Activated CD4-positive, alpha-beta T cell treated with anti-CD3 and anti-CD28 coated beads, Interleukin-2, amount 50 U/mL, for 24 hours (primary cell): ENCODE measurements at places on chromosomes 3 and 15.

- no peak for DNase-seq
These were observed 39.4 kb downstream of the KAT2B start for GRCh38 chr3:20079621-20080020.

GRCh38 chr15:67547836-67548235 is 5.3 kb downstream of the MAP2K5 start:
- DNase-seq, result no peak

DNA sequence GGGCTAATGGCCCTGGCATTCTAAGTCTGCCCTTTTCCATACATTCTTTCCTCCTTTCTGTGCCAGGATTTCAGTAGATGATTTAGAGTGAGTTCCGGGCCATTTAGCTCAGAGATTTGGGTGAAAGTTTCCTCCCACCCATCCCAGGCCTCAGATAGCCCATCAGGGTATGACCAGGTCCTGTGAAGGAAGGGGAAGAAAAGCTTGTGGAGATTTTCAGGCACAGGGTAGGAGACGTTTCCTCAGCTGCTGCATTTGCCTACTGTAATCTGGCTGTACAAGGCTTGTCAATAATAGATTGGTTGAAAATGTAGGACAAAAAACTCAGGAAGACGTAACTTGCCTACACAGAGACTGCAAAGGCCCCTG is 63.2 kb upstream of the BCL6 start:
- DNase-seq, result no peak

- no peak for DNase-seq
These were observed 74.7 kb downstream of the ZNF148 start for GRCh38 chr3:125300416-125300815.

DNA sequence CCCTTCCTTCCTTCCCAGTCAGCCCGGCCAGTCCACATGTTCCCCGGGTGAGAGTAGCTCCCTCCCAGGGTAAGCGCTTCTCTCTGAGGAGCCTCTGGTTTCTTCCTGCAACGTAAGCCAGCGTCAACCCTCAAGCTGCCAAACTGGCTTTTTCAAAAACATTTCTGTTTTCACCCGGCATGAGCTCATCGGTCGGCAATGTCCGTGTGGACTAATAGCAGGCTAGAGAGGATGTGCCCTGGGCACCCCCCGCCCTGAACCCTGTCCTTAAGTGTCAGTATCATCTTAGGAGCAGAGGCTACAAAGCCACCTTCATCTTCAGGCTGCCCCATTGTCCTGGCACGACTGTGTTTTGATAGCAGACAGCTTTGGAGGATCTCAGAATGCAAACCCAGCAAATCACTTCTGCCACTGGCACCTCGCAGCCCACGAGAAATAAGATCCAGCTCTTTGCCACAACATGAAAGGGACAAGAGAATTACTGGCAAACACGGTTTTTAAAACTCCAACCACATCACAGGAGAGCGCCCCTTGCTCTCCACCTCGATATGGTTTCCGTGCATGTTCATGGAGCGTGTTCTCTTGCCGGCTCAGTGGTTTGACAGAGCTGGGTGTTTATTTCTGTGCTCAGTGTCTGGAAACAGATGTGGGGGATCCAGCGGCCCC is 9.9 kb downstream of the ALDH1A3 start:
- no peak for DNase-seq

GRCh38 chr3:153084431-153084830 is 77.6 kb upstream of the RAP2B start:
- no peak for DNase-seq

GRCh38 chr3:9565316-9565715 is 11.7 kb upstream of the LHFPL4 start:
- DNase-seq, result no peak

DNA sequence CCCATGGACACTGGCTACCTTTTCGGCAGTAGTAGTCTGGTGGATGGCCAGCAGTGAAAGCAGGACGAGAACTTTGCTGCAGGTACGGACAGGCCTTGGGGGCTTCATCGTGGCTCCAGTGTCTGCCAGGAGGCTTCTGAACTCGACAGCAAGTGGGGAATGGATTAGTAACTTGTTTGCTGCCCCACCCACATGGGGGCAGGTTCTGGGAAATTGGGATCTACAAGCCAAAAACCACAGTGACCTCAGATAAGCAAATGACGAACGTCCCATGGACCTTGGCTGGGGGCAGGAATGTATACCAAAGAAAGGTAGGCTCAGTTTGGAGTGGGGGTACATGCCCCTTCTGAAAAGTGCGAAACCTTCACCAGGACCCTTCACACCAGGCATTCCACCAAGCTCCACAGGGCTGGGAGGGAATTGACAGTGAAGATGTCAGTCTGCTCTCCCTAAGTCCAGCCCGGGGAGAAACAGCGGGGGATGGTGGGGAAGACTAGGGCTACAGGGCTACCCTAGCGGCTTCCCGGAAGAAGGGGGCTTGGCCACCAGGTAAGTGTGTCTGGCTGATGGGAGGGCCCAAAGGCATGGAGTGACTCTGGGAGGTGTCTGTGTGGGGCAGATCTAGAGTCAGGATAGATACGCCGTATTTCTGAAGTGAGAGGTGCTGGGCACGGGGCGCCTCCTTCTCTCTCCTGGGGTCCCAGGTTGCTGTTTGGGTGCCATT is at the start of gene ITIH4:
ITIH4 (minus strand) TSS at position 138 of the 724 bp plus-strand sequence; CDS start at position 108, 30 bp downstream.
- no peak for DNase-seq

DNA sequence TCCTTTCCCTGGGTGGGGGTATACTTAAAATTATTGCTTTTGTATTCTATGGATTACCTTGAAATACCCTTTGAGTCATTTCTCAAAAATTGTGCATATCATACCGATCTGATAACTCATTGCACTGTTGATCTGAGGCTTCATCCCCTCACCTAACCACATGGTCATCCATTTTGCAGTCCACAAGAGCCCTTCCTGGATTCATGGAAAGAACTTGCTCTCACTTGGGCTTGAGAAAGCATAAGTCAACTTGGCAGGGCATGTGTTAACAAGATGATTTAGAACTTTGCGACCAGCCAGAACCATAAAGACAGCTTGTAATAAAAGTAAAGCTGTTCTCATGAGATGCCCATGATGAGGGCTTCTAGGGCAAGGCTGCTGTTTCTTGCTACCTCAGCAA is 22.2 kb downstream of the MME start:
- no peak for DNase-seq

- DNase-seq, result no peak
These were observed 13.6 kb upstream of the RNU6-1 start for GRCh38 chr15:67853454-67853853.

GRCh38 chr3:150411546-150411945 is 3.4 kb downstream of the TSC22D2 start:
- DNase-seq, result no peak

GRCh38 chr3:12972781-12973702 is 100.2 kb downstream of the IQSEC1 start:
- DNase-seq, result no peak

DNA sequence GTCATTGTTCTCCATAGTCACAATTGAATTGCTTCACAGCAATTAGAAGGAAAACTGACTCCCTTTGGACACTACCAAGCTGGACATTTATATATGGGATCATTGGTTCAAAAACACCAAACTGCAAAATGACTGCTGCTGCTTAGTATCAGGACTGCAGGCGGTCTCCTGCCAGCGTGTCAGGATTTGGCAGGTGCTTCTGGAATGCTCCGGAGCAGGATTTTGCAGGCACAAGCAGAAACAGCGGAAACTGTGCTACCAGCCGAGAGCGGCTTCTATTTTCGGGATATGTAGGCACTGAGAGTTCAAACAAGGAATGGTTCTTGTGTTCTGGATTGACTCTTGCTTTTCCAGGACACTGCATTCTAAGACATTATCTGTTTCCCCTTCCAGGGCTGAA is 95.5 kb downstream of the SSR3 start:
- DNase-seq, result no peak

DNA sequence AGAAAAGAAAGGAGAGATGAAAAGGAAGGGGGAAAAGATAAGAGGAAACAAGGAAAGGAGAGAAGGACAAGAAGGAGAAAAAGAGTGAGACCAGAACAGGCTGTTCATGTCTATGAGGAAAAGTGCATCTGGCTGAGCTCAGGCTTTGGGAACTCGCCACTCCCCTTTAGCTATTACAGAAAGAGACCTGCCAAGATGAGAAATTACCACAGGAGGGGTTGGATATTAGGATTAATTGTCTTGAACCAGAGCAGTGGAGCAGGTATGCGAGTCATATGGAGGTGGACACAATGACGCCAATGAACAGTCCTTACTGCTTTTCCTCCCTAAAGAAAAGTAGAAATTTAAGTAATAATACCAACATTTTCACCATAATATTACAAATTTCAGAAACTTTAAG is 577.0 kb upstream of the ARRDC4 start:
- DNase-seq, result no peak

DNA sequence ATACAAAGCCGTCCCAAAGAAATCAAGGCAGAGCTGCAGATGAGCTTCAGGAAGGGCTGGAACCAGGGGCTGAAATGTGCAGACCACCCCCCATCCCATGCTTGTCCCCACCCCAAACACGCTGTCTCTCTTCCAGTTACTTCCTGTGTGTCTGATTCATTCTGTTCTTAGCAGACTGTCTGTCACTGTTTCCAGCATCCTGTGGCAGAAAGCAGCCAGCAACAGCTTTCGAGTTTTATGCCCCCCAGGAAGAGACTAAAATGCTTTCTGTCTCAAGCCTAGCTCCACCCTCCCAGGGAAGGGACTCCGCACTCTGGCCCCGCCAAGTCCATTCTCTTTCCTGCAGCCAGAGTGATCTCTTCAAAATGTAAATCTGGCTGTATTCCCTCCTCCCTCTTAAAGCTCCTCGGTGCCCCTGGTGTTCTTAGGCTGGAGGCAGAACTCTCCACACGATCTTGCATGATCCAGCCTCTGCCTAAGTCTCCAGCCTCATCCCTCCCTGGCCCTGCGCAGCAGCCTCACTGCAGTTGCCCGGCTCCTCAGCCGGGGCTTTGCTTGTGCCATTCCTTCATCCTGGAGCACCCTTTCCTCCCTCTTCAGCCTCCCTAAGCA is 41.5 kb downstream of the HRH1 start:
- no peak for DNase-seq

GRCh38 chr3:100454677-100455076 is 37.7 kb upstream of the TMEM45A start:
- DNase-seq, result no peak

- DNase-seq, result no peak
These were observed 396.5 kb downstream of the OCA2 start for GRCh38 chr15:27702581-27702980.
